ENCODE measurements at places on chromosomes 7 and 10. TPM values are rescaled to one million over a fixed set of nuclear protein-coding genes. Genes with fewer than 3 reads are reported as not detected.
A peak's percentile ranks its signal among the peaks of the same experiment; 100 is the strongest.

DNA sequence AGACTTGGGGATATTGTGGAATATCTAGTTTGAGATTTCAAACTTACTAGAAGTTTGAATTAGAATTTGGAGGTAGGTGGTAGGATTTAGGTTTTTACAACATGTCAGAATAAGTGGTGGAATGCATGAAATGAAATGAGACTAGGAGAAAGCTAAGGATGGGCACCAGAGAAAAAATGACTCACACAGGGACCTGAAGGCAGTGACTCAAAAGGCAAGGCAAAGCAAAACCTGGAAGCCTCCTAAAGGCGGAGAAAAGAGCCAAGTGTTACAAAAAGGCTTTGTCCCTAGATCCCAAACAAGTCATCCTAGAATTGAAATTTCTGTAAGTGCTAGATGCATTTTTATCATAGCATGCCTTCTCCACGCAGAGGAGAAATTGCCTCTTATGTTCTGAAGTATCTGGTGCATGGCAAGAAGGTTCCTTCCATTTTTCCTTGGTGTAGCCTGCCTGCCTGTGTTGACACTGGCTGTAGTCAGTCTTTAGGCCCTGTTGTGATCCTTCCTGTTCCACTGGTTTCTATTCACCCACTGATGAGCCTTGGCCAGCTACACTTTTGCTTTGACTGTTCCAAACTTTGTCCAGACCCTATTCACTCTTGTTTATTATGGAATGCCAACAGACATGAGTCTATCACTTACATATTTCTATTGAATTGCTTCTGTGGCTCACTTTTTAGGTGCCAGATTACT is 109.3 kb downstream of the ETV1 start:
- no peak for DNase-seq

The ATP6V0A4 gene
- not detected for total RNA-seq

The CCDC136 gene
- total RNA-seq = 8.2 TPM

DNA sequence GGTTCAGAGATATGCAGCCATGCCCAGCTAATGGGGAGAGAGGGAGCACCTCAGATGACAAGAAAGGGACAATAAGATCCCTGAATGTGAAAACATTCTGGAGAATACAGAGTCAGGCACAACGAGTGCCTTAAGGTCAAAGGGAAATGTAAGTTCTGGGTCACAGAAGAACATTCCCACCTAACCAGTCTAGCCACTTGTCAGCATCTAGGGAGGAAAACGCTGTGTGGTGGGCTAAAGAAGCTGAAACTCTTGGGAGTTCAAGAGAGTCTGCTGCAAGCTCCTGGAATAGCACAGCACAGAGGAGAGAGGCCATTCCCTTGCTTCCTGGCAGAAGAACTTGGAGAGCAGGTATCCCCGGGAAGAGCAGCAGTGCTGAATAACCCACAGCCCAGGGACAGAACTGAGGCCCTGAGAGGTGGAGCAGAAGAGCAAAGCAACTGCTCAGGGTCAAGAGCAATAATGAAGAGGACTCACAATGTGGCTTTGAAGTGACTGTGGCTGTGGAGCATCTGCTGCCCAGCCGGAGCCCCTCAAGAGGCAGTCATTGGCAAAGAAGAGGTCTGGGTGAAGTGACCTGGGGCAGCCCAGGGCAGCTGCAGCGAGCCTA is 182.3 kb downstream of the NPSR1 start:
- DNase-seq = no peak

- no peak for DNase-seq
Observed at GRCh38 chr7:35846816-35847412, 46.1 kb downstream of the SEPTIN7 start.

The GPR15LG gene
- total RNA-seq = not detected

GRCh38 chr10:60426425-60426824 is 36.8 kb upstream of the ANK3 start:
- no peak for DNase-seq

GRCh38 chr10:44383749-44384600 is 922 bp downstream of the CXCL12 start:
- peak; percentile 51 for DNase-seq

GRCh38 chr7:140232957-140233917 is 56.5 kb upstream of the KDM7A start:
- no peak for DNase-seq

DNA sequence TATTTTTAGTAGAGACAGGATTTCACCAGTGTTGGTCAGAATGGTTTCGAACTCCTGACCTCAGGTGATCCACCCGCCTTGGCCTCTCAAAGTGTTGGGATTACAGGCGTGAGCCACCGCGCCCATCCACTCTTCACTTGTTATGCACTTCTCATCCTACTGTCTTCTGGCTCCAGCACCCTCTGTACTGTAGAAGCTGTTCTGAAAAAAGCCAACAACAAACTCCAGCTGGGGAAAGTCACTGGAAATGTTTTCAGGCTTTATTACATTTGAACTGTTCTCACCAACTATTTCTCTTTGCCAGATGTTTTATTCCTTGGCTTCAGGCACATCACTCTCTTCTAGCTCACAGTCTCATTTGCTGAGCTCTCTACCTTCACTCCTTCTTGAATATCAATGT is 122.5 kb upstream of the EGR2 start:
- no peak for DNase-seq

The BLOC1S2 gene
- 21.0 TPM for total RNA-seq

GRCh38 chr7:90503367-90503766 is 33.9 kb downstream of the PTTG1IP2 start:
- no peak for DNase-seq

Measured in left ventricle myocardium inferior (tissue), 1 donor.